SK-MEL-5 (cell line): ENCODE measurements at places on chromosomes 1 and 21.
A peak's percentile ranks its signal among the peaks of the same experiment; 100 is the strongest.

- DNase-seq = no peak
Observed at GRCh38 chr21:43731891-43732711, 13.2 kb downstream of the PDXK start.

- DNase-seq = no peak
Observed at GRCh38 chr1:169530448-169530847, 44.7 kb upstream of the SLC19A2 start.

DNA sequence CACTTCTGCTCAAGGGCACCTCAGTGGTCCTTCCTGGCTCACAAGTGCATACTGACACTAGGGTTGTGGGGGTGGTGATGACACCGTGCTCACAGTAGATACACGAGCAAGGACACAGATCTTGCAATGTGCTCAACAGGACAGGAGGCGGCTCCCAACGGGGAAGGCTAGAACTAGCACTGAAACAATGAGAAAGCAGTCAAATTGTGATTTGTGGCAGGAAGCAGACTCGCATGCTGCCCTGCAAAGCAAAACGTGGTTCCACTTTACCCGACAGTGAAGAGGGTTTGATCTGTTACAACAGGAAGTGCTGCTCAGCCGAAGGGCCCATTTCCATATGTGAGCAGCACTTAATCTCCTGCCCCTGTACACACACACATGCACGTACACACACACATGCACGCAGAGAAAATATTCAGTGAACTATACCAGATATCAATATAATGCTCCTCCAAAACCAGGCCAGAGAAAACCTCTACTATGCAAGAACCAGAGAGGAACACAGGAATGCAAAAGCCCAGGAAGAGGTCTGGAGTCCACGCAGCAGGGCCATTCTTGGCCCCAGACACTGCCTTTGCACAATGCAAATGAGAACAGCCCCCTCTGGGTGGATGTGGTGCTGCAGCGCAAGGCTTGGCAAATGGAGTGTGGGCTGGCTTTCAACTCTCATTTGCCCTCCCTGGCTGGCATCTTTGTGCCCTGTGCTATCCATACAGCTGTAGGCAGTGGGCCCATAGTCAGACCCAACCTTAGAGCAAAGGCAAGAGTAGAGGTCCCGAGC lies 47.1 kb downstream of the KANK4 start:
- DNase-seq = no peak

DNA sequence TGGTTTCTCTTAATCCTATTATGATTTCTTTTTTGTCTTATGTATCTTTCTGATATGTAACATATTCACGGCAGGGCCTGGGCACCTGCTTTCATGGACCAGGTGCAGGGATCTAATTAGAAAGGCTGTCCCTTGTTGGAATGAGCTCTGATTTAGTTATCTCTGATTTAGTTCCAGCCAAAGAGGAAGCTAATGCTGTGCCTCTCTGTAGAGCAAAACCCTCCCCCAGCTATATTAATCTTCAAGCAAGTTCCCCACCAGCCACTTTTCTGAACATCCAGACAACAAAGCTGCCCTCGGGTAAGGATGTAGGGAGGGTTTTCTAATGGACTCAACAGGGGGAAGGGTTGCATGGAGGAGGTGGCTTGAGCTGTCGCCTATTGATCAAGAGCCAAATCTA lies 6.1 kb downstream of the TSACC start:
- DNase-seq = no peak

GRCh38 chr1:184866991-184867788 lies 107.1 kb downstream of the NIBAN1 start:
- peak; percentile 42 for DNase-seq

GRCh38 chr1:61215119-61215518 lies 132.8 kb downstream of the NFIA start:
- DNase-seq = no peak

DNA sequence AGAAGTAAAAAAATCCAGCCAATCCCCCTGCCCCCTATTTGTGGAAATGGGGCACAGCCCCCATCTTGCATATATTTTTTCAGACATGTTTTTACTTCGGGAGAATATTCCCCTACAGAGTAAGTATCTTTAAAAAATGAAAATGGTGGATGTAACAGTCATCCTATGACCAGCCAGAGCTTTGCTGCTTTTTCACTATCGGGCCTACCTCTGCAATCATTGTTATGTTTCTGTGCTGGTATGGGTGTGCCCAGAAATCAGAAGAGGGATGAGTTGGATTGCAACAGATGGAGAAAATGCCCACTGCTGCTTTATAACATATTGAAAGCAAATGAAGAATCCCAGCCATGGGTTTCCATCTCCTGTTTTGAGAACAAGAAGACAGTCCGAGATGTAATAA lies 2.9 kb downstream of the CD247 start:
- DNase-seq = no peak

DNA sequence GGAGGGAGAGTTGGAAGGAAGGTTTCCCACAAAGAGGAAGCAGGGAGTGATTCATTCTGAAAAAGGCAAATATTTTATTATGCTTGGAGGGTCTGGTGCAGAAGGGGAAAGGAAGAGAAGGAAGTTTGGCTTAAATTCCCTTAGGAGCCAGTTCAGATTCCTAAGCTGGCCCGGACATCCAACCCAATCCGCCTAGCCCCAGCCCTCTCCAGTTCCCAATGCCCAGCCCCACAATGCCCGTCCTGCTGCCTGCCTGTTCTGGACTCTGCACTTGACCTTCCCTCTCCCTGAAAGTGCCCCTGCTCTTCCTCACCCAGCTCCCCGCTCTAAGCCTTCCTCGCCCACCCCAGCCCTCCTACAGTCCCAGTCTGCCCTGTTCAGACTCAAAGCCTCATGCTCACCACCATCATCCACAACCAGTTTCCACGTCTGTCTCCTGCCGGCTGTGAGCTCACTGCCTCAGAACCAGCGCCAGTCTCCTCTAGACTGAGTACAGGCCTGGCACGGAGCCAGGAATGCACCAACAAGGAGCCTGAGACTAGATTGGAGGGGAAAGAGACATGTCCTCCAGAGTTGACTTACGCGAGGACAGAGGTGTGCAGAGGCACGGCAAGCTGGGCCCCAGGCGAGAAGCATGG lies 18.9 kb downstream of the CAPN2 start:
- DNase-seq = no peak
